ENCODE measurements at places on chromosomes 3 and 15.
A peak's percentile ranks its signal among the peaks of the same experiment; 100 is the strongest.

- no peak for DNase-seq
Measured at GRCh38 chr15:99481113-99481950, 84.5 kb upstream of the MEF2A start.

GRCh38 chr3:141268306-141268705, 36.7 kb downstream of the PXYLP1 start:
- DNase-seq, result no peak

DNA sequence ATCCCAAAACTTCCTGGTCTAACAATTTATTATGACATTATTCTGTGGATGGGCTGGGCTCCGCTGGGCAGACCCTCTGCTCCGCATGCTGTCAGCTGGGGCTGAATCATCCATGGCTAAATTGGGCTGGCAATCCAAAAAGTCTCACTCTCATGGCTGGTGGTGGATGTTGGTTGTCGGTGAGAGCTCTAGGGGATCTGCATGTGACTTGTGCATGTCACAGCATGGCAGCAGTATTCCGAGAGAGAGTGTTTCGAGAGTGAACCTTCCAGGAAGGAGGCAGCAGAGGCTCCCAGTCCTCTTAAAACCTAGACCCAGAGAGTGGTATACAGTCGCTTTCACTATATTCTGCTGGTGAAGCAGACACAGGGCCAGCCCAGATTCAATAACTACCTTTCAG, 9.9 kb downstream of the RARB start:
- DNase-seq, result no peak

DNA sequence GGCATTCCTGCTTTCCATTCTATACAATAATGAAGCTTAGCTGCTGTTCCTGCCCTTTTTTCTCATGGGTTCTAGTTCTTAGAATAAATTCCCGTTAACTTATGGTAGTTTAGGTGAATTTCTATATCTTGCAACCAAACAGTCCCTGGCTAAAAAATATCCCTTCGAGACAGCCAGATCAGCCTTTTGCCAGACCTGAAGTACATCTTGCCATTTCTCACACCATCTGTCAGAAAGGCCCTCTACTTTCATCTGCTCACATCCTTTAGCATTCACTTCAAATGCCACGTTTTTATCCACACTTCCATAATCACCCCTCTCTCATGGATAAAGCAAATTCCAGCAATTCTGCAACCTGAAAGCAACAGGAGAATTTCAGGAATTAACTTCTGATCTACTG, 145.4 kb downstream of the GAP43 start:
- no peak for DNase-seq

DNA sequence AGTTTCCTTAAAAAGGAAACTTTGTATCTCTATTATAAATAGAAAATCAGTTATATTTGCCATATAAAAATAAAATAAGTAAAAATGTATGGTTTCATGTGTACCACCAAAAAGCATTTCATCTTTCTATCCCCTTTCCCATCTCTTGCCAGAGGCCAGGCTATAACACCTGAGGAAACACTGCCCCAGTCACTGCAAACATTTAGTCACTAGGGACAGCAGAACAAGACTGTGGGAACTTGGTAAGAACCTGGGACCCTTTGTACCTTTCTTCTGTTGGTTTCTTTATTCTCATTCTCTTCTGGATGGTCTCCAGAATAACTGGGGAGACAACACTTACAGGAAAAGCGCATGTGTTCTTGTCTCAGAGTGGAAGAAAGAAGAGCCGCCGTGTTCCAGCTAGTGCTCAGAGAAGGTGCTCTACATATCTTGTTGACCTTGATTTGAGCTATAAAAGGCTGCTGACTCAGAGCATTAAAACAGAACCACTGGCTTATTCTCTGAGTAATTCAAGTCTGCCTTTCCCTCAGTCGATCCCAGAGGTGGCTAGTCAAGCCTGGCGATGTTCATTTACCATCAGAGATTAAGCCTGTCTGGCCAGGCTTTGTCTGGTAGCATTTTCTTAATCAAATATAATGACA, 361.6 kb downstream of the RBMS3 start:
- peak; percentile 84 for DNase-seq

All from astrocyte of the spinal cord (primary cell).